ENCODE measurements at places on chromosomes 4 and X.
A peak's percentile ranks its signal among the peaks of the same experiment; 100 is the strongest.

- DNase-seq, result no peak
Observed at GRCh38 chr4:94574616-94575015, 122.9 kb downstream of the PDLIM5 start.

GRCh38 chr4:7389719-7390118 lies 45.0 kb downstream of the PSAPL1 start:
- no peak for DNase-seq

GRCh38 chrX:2608638-2609430 lies 82.3 kb upstream of the CD99 start:
- DNase-seq, result peak; percentile 69

DNA sequence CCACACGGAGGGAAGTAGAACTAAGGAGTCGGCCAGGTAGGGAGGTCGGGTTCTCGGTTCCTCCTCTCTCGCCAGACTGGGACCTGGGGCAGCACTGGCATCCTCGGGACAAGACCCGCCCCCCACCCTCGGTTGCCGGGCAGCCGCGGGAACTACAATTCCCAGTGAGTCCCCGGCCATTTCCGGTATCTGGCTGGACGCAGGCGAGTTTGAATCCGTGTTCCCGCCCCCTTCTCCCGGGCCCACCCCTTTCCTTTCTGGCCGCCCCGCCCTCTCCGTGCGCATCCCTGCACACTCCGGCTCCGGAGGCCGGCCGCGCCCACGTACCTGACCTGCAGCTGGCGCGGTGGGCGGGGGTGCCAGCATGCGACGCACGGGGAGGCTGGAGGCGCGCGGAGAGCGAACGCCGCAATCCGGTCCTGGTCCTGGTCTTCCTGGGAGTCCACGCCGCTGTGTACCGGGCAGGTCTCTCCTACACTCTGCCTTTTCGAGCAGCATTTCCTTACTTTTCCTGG lies 10.2 kb upstream of the DLG3 start:
- peak; percentile 24 for DNase-seq

GRCh38 chrX:146189371-146189770 lies 371.7 kb downstream of the SLITRK2 start:
- no peak for DNase-seq

DNA sequence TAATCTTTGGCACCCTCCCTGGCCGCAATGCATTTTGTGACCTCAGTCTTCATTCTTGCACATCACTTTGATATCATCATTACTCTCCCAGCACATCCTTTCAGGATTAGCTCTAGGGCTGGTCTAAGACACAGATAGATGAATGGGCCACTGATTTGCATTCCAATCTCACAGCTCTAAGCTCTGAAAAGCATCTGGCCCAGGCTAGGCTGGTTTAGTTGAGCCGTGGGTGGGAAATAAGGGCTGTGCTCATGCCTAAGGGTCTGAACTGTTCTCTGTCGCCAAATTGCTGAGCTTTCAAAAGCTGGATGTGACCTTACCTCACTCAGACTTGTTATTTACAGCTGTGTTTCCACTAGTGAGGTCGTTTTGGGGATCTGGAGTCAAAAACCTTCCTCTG lies 30.0 kb upstream of the SLC9A7 start:
- no peak for DNase-seq

DNA sequence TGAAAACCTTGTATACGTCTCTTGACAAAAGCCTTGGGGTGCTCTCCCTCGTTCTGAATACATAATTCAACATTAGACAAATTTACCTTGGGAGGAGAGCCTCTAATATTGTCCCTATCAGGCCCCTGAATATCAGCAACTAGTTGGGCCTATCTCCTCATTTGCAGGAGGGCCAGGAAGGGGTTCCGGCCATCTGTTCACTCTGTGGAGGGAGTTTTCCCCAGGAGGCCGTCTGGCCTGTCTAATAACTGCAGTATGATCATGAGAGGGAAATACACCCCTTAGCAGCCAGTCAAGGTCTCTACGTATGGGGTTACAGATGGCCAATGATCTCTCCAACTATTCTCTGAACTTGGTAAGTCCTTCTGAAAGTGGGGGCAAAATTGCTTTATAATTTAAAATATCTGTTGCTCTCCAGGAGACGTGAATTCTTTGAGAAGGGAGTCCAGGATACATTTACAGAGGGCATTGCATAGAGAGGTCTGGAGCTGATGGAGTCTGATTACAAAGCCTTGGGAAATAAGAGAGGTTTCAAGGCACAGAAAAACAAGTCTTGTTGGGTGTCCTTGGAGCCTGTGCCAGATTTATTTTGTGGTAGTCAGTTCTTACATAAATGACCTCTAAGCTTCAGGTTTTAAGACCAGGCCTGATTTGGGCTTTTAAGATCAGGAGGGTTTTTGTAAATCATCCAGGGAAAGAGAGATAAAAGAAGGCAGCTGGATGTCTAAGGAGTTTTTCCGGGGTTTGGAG lies 48.2 kb upstream of the UXT start:
- no peak for DNase-seq

GRCh38 chrX:94178145-94178788 lies 504.3 kb downstream of the FAM133A start:
- no peak for DNase-seq

DNA sequence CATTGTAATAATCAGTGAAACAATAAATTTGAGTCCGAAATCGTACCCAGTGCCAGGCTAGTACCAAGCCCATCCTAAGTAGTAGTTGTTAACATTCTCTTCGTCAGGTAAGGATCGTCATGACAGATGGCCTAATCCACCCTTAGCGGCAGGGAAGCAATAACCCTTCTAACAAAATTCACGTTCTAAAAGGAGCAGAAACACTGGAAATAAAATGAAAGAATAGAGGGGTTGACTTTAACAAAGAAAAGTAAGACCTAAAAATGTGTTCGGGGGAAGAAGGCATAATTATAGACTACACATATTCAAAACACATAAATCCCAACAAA lies 142.7 kb downstream of the CPEB2 start:
- no peak for DNase-seq

- DNase-seq, result no peak
Observed at GRCh38 chrX:13252726-13253125, 67.1 kb downstream of the ATXN3L start.

GRCh38 chrX:31459361-31459760 lies 387.5 kb upstream of the FTHL17 start:
- DNase-seq, result no peak

DNA sequence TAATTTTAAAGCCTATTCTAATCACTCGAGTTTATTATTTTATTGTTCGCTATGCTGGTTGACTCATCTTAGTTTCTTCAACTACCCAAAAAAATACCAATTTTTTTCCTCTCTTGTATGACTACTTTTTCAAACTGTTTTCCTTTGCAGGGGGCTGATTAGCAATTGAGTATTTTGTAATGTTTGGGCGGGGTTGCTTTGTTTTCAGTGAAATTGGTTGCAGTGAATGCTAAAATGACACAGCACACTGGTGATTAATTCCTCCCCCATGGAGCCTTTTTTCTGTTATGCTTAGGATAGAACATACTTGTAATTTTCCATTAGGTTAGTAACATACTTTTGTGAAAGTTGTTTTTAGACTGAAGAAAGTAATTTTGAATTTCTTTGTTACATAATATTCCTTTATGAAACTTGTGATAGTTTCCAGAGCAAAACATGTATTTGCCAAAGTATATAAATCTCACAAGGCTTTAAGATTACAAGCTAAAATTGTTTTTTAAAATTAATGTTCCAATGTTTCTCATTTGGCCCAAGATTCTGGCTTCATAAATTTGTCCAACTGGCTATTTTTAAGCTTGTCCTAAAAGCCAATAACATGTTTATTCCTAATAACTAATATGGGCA lies 120.4 kb downstream of the CHIC1 start:
- no peak for DNase-seq

DNA sequence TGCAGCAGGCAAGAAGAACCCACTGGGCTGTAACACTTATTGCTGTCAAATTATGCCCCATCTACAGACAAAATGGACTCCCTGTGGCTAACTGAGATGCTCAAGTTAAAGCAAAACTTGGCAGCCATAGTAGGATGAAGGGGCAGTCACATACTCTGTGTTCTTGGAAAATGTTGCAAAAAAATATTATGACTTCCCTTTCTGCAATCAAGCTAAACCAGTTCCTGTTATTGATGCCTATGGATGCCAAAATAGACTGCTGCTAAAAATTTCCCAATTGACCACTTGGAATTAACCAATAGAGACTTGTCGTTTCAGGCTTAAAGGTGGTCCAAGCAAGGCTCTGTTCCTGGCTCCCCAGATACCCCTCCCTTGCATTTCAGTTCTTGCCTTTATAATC lies 49.5 kb downstream of the IQCM start:
- DNase-seq, result no peak

DNA sequence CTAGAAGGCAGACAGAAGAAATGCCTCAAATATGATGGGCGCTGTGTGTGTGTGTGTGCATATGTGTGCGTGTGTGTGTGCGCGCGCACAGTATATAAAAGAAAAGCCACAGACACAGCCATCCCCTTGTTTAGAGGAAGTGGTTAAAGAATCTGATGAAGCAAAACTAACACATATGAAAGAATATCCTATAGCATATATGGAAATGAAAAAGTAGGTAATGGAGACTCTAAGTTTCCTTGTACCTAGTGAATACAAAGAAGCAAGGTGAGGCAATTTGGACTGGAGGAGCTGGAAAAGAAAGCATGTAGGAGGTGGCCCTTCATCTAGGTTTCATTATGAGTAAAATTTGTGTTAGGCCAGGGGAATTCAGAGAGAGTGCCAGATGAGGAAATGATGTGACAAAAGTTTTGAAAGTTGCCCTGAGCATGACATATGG lies 58.6 kb upstream of the MCF2 start:
- DNase-seq, result no peak

DNA sequence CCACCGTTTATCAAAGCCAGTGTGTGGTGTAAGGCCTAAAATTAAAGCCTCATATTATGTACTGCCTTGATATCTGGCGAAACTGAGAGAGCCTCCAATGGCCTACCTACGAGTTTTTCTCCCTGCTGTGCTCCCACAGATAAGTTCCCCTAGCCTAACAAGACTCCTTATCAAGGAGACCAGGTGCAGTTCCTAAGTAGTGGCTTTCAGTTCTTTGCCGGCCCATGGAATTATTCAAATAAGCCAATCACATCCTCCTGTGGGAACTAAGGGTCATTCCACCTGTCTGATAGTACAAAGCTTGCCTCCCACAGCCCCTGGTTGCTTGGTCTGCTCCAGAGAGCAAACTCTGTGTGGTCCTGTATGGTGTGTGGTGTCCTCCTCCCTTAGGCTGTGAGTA lies 99.8 kb upstream of the TEX13C start:
- DNase-seq, result no peak

GRCh38 chr4:86302251-86302650 lies 57.6 kb downstream of the MAPK10 start:
- no peak for DNase-seq

DNA sequence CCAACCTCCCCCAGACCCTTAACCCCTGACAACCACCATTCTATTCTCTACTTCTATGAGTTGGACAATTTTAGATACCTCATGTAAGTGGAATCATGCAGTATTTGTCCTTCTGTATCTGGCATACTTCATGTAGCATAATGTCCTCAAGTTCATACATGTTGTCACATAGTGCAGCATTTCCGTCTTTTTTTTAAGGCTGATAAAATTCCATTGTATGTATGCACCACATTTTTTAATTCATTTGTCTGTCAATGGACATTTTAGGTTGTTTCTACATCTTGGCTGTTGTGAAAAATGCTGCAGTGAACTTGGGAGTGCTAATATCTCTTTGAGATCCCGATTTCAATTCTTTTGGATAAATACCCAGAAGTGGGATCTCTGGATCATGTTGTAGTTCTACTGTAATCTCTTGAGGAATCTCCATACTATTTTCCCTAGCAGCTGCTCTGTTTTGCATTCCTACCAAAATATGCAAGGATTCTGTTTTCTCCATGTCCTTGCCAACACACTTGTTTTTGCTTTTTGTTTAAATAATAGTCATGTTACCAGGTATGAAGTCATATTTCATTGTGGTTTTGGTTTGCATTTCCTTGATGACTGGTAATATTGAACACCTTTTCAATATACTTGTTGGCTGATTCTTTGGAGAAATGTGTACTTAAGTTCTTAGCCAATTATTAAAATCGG lies 48.8 kb upstream of the ADAD1 start:
- DNase-seq, result no peak

- DNase-seq, result no peak
Observed at GRCh38 chr4:132333724-132334047, 815.4 kb upstream of the PCDH10 start.

DNA sequence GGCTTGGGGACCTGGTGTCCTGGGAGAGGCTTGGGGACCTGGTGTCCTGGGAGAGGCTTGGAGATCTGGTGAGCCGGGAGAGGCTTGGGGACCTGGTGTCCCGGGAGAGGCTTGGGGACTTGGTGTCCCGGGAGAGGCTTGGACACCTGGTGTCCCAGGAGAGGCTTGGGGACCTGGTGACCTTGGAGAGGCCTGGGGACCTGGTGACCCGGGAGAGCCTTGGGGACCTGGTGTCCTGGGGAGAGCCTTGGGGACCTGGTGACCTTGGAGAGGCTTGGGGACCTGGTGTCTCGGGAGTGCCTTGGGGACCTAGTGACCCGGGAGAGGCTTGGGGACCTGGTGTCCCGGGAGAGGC lies 12.6 kb downstream of the SHOX start:
- no peak for DNase-seq

DNA sequence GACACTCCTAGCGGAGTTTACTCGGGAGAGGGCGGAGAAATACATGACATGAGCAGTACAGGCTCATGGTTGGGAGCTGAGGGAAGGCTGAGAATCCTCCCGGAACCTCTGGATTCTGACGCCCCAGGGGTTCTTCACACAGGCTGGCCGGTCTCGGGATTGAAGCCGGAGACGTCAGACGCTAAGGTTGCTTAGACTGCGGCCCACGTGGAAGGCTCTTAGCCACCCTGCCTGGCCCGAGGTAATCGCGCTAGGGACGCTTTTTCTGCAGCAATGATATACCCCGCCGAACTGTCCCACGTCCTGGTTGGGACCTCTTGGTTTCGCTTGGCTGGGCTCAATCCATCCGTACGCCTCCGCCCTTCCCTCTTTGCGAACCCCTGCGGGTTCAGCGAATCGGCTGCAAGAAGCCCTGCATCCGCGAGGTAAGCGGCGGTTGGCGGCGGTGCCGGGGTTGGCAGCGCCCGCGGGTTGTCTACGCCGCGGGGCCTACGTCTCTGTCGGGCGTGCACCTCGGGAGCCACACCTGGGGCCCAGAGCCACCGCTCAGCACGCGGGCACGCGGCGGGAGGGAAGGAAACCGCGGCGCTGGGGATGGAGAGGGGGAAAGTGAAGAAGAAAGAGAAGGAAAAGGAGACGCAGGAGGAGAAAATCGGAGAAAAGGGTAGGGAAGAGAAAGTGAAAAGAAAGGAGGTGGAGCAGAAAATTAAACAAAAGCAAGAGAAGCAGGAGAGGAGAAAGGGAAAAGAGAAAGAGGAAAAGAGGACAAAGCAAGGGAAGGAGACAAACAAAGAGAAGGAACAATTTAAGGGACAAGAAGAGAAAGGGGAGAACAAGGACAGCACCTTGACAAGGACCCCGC lies at the start of gene ARL9:
Gene ARL9, plus strand, starts transcription at position 523 of the 862 bp plus-strand sequence. Its CDS starts 72 bp downstream, at position 595.
- DNase-seq, result peak; percentile 35

GRCh38 chr4:119113033-119113655 lies 22.5 kb upstream of the MYOZ2 start:
- DNase-seq, result no peak

- no peak for DNase-seq
Observed at GRCh38 chr4:84611531-84611930, 28.6 kb downstream of the CDS1 start.

- no peak for DNase-seq
Observed at GRCh38 chr4:9758641-9759317, 22.7 kb upstream of the DRD5 start.

- DNase-seq, result no peak
Observed at GRCh38 chrX:24426340-24426913, 38.7 kb upstream of the PDK3 start.

All from activated naive CD8-positive, alpha-beta T cell treated with anti-CD3 and anti-CD28 coated beads, Interleukin-2, amount 50 U/mL, for 16 hours (primary cell).